ENCODE measurements at places on chromosomes 12 and 14. TPM values are rescaled to one million over a fixed set of nuclear protein-coding genes. Genes with fewer than 3 reads are reported as not detected.

GRCh38 chr14:36997843-36998242 is 174.6 kb downstream of the SLC25A21 start:
- no peak for DNase-seq

DNA sequence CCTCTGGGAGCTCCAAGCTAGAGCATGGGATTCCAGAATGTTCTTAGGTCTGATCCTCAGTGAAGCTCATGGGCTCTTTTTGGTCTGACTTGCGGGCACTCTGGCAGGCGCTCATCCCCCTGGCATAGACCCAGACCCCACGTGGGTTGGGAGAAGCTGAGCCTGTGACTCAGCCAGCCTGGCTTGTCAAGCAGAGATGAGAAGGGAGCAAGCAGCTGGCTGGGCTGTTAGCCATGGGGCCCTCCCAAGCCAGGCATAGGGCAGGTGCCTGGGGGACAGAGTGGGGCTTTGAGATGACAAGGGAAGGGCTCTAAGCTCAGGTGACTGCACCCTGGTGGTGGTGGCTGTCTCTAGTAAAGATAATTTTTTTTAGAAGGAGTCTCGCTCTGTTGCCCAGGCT is 80.3 kb upstream of the NOS1 start:
- DNase-seq: no peak

Gene PMEL
- 2.7 TPM for total RNA-seq

GRCh38 chr14:20198991-20199390 is 8.3 kb downstream of the OR11G2 start:
- no peak for DNase-seq

Gene OASL
- total RNA-seq: 18.0 TPM

DNA sequence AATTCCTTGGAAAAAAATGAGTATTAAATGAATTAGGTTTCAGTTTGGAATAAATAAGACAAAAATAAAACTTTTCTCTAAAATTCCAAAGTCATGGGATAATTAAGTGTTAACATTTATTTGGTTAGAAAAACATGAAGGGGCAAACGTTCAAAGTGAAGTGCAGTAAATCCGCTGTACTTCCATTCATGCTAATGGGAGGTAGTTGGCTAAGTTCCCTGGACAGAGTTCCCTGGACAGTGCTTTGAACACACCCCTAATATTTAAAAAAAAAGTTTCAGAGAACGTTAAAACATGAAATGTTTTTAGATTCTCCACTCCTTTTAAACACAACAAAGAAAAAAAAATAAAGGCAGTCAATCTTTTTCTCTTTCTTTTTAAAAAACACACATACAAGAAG is 16.3 kb downstream of the ALX1 start:
- no peak for DNase-seq

DNA sequence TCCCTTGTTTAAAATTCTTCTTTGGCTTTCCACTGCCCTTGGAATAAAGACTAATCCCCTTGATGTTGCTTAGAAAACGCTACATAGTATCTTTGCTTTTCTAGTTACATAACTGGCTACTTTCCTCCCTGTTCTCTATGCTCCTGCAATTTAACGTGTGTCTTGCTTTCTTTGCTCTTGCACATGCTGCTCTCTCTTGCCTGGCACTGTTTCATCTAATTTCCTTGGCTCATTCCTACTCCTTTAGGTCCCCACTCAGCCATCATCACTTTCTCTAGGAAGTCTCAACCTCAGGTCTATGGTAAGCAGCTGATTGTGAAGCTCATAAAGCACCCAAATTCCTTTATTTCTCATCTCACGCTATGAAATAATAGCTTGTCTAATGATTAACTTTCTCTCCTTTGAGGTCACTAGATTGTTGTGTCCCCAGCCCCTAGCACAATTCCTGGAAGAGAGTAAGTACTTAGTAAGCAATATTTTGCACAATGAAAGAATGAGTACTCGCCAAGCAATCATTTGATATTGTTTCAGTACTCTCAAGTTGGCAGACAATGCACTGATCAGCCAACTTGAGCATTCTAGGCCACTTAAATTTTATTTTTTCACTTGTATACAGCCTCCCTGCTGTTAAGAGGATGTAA is 3.3 kb downstream of the ALDH6A1 start:
- DNase-seq: no peak

DNA sequence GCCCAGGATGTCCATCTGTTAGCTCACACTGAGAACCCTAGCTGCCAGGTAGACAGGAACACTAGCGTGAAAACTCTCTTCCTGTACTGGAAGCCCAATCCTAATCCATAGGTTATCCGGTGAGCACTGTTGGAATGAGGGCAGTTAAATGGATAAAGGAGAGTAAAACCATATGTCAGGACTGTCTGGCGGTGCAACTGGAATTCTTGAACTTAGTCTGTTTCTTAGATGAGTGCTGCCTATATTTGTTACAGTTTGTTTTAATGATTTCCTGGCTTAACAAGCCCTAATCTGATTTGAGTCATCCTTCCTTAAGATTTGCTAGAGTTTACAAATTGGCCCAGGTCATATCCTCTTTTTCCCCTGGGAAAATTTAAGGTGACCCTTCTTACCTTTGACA is 104.7 kb downstream of the ANO4 start:
- no peak for DNase-seq

Gene KLHDC1
- not detected for total RNA-seq

DNA sequence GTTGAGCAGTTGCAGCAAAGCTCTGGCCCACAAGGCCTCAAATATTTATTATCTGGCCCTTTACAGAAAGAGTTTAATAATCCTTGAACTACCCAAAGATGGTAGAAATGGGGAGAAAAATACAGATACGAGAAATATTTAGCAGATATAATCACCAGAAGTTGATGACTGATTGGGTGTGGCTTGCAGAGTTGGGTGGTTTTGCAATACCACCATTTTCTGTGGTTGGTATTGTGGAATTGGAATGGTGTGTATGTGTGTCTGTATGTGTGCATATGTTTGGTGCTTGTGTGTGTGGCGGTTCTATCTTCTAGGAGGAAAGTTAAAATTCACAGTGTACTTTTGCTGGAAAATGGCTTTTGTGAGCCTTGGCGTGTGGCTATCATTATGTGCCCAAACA is 85.4 kb upstream of the MANSC4 start:
- no peak for DNase-seq

DNA sequence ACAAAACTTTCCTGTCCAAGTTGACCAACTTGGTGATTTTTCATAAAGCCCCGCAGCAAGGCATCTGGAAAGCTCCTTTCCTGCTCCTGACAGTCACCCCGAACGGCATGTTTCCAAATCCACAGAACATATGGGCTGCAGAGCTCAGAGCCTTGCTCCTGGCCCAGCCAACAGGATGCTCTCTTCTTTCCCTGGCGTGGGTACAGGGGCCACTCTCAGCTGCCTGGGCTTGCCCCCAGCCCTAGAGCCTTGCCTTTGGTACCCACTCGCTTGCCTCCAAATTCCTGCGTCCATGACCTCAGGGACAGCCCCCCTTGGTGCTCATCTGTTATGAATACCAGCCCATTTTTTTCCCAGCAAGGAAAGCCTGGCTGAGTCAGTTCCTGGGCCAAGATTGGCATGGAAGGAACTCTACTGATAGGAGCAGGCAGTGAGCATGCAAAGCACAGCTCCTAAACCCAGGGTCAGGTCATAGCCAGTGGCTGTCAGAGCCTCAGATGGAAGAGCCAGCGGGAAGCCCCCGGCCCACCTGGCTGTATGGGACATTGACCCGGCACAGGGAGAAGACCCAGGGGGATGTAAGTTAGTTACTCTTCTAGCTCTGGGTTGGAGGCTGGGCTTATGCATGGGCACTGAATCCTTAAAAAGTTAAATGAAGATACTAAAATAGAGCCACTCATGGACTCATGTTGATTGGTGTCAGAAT is 105.3 kb upstream of the RTL1 start:
- no peak for DNase-seq

- no peak for DNase-seq
Observed at GRCh38 chr14:51513281-51513680, 138.4 kb upstream of the FRMD6 start.

Gene C12orf54
- total RNA-seq: not detected

Gene THAP2
- 0.36 TPM for total RNA-seq
